ENCODE measurements at places on chromosomes 2 and 18.

DNA sequence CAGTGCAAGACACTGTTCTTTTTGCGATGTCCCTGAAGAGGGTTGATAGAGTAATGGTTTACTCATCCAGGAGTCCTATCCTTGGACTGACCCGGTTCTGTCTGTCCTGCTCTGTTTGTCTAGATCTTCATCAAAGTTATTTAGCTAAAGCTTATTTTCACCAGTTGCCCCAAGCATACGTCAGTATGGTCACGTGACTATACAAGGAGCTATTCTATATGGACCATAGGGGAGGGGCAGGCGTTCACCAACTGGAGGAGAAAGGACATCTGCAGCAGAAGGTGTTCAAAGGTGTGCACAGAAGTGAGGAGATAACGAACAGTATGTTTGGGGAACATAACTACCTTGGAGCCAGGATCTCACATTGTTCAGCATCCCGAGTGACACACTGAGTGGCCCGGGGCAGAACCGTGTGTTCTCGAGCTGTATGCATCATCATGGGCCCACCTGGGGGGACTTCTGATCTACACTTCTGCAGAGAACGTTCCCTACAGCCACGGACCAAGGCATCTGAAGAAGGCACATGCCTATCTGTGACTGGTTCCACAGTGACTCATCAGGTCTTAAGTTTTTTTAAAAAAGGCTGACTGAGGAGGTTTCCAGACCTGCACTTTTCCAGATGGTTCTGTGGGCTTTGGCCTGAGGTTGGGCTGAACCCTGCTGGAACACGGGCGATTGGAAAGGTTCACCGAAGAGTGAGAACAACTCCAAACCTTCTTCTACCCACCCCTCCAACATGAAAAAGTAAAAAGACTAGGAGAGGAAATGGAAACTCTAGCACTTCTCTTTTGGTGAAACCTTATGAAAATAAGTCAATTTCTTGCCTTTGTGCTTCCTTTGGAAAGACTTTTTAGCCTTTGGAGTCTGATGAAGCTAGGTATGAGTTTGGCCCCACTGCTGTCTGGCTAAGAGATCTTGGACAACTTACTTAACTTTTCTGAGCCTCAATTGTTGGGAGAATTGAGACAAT, 68.6 kb upstream of the YWHAQ start:
- DNase-seq: peak; percentile 38

DNA sequence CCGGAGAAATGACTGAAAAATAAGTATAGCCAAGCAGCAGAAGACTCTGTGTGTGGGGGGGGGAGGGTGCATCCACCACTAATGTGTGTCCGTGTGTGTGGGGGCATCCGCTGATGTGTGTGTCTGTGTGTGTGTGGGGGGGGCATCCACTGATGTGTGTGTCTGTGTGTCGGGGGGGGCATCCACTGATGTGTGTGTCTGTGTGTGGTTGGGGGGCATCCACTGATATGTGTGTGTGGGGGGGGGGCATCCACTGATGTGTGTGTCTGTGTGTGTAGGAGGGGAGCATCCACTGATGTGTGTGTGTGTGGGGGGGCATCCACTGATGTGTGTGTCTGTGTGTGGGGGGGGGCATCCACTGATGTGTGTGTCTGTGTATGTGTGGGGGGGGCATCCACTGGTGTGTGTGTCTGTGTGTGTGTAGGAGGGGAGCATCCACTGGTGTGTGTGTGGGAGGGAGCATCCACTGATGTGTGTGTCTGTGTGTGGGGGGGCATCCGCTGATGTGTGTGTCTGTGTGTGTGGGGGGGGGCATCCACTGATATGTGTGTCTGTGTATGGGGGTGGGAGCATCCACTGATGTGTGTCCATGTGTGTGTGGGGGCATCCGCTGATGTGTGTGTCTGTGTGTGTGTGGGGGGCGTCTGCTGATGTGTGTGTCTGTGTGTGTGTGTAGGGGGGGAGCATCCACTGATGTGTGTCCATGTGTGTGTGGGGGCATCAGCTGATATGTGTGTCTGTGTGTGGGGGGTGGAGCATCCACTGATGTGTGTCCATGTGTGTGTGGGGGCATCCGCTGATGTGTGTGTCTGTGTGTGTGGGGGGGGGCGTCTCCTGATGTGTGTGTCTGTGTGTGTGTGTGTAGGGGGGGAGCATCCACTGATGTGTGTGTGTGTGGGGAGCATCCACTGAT, 125.0 kb downstream of the NFATC1 start:
- DNase-seq: no peak

DNA sequence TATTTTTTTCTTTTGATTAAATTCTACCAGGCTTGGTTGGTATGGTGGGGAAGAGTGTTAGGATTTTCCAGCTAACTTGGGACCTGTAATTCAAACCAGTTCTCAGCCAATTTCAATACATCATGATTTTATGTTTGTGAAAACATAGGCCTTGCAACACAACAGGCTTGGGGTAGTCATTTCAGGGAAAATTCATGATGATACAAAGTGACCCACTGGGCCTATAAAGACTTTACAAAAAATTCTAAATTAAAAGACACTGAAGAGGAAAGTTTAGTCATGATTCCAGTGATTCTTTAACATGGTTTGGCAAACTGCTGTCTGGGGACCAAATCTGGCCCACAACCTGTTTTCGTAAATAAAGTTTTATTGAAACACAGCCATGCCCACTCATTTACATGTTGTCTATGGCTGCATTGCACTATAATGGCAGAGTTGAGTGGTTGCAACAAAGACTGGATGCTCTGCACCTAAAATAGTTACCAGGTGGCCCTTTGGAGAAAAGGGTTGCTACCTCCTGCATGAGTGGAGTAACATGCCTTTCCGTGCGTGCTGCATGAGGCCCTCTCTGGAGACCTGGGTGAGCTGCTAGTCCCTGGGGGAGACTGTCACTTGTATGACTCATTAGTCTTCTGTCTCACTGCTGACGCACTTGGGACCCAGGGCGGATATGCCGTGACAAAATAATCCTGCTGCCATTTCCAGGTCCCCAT, 73.6 kb downstream of the NPAS2 start:
- DNase-seq: peak; percentile 66

DNA sequence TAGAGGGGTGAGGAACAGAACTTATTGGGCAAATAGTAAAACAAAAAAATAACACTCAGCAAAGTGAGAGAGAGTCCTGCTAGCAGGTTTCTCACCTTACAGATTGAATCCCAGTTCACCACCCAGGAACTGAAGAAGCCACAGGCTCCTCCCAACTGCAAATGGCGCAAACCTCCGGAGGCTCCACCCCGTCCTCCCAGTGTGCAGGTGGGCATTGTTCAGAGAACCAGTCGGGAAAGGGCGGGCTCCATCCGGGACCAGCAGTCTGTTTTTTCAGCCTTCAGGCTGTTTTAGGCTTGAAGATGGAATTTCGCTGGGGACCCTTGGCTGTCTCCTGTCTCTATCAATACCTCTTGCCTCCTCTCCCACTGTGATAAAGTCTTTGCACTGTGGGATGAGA, 317.5 kb downstream of the PARD3B start:
- DNase-seq: peak; percentile 46

DNA sequence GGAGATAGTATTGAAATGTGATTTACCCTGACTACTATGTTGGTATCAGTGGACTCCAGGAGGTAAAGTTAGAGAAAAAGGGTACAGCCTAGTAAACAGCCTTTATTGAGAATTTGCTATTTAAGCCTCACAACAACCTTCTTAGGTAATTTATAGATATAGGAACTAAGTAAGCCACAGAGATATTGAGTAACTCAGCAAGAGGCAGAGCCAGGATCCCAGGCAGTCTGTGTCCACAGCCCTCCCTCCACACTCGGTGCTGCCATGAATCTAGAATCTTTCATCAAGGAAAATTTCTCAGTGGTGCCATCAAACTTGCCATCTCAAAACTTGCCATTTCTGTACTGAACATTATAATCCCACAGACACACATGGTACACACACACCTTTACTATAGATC, 170.9 kb downstream of the CAPN13 start:
- no peak for DNase-seq

GRCh38 chr2:108417254-108417653, 31.8 kb upstream of the GCC2 start:
- peak; percentile 26 for DNase-seq

Measured in ELF-1 (cell line).